ENCODE measurements at places on chromosomes 6 and 20.

DNA sequence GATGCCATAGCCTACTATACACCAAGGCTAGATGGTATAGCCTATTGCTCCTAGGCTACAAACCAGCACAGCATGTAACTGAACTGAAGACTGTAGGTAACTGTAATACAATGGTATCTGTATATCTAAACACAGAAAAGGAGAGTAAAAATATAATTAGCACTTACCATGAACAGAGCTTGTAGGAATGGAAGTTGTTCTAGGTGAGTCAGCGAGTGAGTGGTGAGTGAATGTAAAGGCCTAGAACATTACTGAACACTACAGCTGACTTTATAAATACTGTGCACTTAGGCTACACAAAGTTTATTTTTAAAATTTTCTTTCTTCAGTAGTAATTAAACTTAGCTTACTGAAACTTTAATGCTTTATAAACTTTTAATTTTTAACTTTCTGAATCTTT is 129.5 kb downstream of the BTBD9 start:
- no peak for DNase-seq

DNA sequence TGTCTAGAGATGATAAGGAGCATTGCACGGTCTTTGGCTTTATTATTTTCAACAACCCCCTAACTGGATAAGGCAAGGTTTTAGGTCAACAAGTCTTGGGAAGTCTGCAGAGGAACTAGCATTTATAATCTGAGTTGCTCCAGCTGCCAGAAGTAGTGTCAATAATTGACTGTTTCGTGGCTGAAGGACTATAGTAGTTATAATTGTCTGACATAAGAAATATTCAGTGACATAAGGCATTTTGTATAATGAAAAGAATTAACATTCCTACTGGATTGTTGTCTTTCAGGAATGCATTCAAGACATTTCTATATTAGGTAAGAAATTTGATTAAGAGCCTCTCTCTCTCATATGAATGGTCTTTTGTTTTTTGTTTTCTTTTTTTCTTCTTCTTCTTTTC is 136.9 kb upstream of the SGK1 start:
- no peak for DNase-seq

DNA sequence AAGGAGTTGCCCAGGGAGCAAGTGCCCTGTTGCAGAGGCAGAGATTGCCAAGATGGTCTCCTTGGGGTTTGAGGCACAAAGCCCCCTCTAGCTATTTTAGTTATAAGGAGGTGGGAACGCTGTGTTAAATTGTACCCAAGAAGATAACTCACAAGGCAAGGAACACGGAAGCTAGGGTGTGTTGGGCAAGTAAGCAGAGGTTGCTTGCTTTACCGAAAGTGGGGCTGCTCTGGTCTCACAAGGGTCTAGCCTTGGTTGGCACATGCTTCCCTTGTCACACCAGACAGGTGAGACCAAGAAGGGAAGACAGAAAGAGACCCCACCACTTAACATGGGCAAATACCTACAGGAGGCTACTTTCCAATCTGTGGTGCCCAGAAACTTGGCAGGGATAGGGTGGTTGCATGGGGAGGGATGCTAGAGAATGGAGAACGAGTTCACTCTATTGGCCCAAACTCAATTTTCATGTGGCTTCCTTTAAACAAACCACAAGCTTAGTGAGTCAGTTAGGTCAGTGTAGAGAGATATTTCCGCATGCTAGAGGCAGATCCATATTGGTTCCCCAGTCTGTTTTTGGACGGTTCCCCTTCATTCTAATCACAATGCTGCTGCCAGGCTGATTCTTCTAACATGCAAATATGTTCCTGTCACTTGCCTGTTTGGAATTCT is 42.4 kb downstream of the PLAGL1 start:
- no peak for DNase-seq

DNA sequence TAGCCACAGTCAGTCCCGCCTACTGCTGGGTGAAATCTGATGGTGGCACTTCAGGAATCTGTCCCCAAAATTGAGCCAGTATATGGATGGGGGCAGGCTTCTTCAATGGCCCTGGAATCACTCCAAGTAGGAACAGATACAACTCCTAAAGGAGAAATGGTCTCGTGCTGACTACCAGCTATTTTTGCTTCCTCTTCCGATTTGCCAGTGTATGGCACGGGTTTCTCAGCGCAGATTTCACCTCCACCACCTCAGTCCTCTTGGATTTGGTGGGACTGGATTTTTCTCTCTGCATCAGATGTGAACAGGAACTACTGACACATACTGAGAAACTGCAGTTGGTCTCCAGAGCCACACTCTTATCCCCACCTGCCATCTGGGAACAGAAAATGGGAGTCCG is 27.2 kb downstream of the PNPLA1 start:
- no peak for DNase-seq

DNA sequence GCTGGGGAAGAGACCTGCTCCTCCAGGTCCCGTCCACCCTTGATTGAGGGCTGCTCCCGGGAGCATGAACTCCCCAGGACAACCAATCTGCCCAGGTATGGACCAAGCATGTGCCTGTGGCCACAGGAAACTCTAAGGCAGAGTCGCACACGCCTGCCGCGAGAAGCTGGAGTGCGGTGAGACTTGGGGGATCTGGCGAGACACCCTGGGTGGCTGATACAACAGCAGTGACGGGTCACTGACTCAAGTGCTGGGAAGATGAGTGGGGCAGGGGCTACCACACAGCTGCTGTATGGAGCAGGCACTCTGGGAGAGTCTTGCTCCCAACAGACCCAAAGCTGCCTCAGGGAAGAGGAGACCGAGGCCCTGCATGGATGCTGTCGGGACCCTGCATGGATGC is 40.1 kb downstream of the BFSP1 start:
- no peak for DNase-seq

GRCh38 chr20:913306-913849 is 2.8 kb downstream of the ANGPT4 start:
- no peak for DNase-seq

GRCh38 chr6:24667378-24667803 is 514 bp downstream of the ACOT13 start:
- peak; percentile 33 for DNase-seq

DNA sequence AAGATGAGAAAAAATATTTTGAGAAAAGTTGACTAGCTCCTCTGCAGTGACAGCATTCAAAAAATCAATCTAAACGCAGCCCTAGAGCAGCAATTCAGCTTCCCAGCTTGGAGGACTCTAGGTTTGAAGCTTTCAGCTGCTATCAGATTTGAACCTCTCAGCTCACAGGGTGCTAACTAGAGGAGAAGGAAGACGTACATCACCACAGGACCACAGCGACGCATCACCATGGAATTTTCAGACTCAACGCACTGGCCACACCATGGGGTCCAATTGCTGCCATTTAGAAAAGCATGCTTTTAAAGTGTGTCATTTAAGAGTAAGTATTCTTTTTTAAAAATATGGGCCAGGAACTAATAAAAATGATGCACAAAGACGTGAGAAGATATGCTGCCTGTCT is 45.0 kb upstream of the FUCA2 start:
- no peak for DNase-seq

DNA sequence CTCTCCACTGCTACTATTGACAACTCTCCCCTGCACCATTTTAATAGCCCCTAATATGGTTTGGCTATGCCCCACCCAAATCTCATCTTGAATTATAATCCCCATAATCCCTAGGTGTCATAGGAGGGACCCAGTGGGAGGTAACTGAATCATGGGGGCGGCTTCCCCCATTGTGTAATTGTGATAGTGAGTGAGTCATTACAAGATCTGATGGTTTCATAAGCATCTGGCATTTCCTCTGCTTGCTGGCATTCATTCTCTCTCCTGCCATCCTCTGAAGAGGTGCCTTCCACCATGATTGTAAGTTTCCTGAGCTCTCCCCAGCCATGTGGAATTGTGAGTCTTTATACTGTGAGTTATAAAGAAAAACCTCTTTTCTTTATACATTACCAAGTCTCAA is 74.1 kb upstream of the TCF21 start:
- DNase-seq, result no peak

GRCh38 chr6:36929607-36930006 is 24.9 kb upstream of the PI16 start:
- no peak for DNase-seq

- no peak for DNase-seq
Observed at GRCh38 chr20:62575976-62576722, 66.2 kb upstream of the SLCO4A1 start.

- DNase-seq, result no peak
Observed at GRCh38 chr6:40791004-40791403, 203.8 kb upstream of the LRFN2 start.

DNA sequence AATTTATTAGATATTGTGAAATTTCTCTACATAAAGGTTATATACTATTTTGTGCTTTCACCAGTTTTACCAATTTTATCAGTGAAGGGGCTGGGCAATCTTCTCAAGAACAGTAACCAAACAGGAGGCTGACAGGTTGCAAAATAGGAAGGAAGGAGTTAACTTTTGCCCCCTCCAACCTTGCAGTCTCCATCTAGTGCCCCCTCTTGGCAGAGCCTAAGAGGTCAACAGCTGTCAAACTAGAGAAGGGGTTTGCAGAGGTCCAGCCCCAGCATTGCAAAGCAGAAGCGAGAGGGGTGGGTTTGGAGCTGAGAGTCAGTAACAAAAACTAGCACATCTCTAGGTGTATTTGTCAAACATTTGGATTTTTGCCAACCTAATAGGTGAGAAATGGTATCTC is 391.0 kb downstream of the CDC5L start:
- DNase-seq, result no peak

GRCh38 chr6:53441035-53441493 is 92.3 kb upstream of the ELOVL5 start:
- DNase-seq, result no peak

DNA sequence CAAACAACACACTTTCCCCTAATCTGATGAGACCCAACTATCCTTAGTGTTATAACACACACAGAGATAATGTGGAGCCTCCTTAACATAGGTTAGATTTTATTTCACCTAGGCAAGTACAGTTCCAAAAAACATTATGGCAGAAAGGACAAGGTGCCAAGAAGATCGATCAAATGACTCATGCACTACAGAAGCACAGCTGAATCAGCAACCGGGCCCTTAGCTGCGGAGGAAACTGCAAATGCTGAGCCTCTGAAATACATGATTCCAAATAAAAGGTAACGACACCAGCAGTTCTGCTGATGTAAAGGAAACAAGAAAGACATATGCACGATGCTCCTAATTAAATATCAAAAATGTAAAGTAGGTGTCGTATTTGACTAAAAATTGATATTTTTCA is 19.9 kb upstream of the MUC21 start:
- DNase-seq, result no peak

- no peak for DNase-seq
Observed at GRCh38 chr6:38901802-38902522, 146.6 kb upstream of the GLP1R start.

DNA sequence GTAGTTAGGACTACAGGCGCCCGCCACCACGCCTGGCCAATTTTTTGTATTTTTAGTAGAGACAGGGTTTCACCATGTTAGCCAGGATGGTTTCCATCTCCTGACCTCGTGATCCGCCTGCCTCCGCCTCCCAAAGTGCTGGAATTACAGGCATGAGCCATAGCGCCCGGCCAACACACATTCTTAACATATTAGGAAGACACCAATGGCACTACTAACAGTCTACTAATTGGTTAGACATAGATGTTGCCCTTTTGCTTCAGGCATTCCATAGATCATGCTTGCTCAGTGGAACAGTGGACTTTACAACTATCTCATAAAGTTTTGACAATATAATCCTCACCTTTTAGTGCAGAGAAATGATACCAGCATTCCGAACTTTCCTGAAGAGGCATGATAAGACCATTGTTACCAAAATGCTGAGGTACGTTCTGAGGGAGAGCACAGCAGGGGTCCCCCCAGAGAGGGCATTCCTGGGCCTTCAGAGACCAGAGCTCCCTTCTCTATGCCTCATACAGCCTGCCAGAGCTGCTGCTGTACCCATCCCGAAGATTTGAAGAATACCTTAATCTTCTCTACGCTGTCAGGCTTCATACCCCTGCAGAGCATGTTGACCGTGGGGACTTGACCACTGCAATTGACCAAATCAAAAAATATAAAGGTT is 89.4 kb downstream of the ECT2L start:
- no peak for DNase-seq

DNA sequence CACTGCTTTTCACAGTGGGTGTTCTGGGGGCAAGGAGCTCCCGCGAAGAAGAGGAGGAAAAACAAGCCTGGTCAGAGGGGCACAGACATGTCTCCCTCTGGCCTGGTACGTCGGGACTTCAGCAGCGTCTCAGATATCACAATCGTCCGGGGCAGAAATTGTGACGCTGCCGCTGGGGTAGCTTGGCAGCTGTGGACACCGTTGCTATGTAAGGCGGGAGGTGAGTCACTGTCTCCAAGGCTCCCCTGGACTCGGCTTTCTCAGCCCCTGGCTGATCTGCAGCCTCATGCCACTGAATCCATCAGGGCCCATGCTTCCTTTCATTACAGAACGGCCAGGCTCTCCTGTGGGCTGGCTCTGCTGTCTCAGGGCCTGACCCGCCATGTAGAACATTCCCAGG is 98.7 kb downstream of the SULF2 start:
- no peak for DNase-seq

DNA sequence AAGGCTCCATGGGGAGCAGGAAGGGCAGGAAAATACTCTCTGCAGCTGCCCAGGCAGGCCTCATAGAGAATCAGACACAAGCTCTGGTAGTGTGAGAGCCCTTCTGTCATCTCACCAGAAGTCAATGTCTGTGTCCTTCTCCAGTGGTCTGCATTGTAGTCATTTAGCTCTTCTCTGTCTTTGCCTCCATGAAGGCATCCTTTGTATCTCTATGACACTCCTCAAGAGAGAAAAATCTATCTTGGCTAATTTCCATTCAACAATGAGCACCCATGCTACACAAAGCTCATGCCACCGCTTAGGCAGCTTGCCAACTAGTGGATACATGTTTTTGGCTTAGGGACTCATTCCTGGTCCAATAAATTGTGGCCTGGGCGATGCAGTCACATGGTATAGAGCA is 92.1 kb downstream of the RNF217 start:
- no peak for DNase-seq

GRCh38 chr6:2725999-2726567 is 24.6 kb downstream of the MYLK4 start:
- DNase-seq, result no peak

- no peak for DNase-seq
Observed at GRCh38 chr20:54094268-54094580, 23.8 kb upstream of the BCAS1 start.

GRCh38 chr6:89411145-89412070 is 665 bp downstream of the RRAGD start:
- DNase-seq, result no peak

GRCh38 chr6:113530769-113531168 is 326.4 kb upstream of the MARCKS start:
- no peak for DNase-seq

GRCh38 chr6:48472091-48472490 is 361.1 kb upstream of the PTCHD4 start:
- DNase-seq, result no peak

DNA sequence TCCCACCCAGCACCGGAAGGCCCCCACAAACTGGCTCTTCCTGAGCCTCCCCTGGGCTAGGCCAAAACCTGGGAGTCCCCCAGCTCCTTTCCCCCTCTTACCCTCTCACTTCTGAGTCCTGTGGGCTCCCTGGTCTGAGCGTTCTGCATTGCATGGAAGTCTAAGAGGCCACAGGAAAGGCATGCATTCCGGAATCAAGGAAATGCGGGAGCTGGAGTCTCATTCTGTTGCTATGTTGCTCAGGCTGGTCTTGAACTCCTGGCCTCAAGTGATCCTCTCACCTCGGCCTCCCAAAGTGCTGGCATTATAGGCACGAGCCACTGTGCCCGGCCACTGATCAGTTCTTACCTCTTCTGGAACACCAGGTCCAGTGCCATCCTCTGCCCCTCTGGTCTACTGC is 45.9 kb downstream of the UBE2V1 start:
- DNase-seq, result no peak

GRCh38 chr6:93040375-93040774 is 379.0 kb downstream of the EPHA7 start:
- DNase-seq, result no peak

Data from midbrain (tissue), 1 donor.